ENCODE measurements at places on chromosomes 1 and 21.

GRCh38 chr1:194903524-194903923 is 1704.7 kb downstream of the KCNT2 start:
- no peak for DNase-seq

GRCh38 chr1:232872738-232873137 is 67.5 kb downstream of the MAP10 start:
- DNase-seq: no peak

DNA sequence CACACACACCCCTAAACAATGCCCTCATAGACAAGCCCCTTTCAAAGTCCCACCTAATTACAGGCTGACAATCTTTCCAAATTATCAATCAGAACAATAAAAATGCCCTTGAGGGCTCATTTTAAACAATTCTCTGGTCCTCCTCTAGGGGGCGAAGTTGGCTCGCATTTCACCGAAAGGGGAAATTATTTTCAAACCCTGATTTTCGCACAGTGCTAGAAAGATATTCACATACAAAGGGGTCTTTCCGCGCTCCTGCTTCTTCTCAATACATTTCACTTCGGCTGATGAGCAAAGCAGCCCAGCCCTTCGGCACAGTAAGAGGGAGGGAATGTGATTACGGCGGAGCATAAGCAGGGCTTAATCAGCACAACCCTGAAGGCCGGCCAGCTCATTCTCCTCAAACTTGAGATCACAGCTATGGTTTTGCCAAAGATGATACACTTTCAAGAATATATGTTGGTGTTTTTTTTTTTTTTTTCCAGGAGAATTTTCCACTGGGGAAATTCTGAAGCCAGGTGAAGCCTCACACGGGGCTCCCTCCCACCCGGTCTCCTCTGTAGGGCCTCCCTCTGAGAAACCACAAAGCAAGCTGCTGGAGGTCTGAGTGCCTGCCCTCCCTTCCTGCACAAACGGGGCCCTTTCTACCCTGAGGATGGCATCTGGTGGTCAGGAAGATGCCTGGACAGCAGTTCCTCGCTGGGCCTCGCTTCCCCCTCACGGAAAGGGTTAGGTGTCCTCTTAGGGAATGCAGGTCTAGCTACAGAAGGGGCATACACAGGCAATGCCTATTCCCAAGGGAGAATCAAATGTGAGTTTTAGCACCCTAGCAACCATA is 66.9 kb downstream of the GNG12 start:
- peak; percentile 43 for DNase-seq

DNA sequence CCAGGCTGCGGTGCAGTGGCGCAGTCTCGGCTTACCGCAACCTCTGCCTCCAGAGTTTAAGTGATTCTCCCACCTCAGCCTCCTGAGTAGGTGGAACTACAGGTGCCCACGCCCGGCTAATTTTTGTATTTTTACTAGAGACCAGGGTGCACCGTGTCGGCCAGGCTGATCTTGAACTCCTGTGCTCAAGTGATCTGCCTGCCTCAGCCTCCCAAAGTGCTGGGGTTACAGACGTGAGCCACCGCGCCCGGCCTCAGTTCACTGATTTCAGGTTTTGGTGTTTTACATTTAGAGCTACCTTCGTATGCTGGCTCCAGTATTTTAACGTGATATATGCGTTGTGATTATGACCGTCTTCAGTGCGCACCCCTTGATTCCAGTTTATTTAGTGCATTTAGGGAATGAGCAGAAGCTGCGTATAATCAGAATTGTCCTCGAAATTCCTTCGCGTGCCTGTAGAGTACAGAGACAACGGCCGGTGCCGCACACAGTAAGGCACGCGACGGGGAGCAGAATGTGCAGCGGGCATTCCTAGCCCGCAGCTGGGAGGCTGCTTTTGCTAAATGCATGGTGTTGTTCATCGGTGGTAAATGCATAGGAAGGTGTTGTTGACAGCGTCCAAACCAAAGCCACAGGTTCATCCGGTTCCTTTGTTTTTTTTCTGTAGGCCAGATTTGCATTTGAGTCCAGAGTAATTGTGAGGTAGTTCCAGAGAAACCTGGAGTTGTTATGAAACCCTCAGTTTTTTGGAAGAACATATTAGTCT is 48.9 kb upstream of the DIP2A start:
- peak; percentile 19 for DNase-seq

- no peak for DNase-seq
Measured at GRCh38 chr1:214604523-214604922, 1.5 kb downstream of the CENPF start.

DNA sequence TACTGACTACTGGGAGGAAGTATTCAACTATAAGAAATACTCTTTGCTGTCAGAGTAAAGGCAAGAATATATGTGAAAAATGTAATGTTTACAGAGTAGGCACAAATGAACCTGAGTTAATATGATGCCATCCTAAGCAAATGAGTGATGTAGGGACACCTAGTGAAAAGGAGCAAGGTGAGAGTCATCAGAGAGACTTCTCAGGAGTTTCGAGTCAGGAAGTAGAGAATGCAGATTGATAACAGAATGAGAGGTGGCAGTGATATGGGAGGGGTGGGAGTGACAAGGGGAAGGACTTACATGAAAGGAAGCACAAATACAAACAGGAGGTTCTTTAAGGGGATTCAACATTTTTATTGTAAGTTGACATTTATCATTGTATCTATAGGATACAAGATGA is 10.2 kb downstream of the PRCC start:
- no peak for DNase-seq

DNA sequence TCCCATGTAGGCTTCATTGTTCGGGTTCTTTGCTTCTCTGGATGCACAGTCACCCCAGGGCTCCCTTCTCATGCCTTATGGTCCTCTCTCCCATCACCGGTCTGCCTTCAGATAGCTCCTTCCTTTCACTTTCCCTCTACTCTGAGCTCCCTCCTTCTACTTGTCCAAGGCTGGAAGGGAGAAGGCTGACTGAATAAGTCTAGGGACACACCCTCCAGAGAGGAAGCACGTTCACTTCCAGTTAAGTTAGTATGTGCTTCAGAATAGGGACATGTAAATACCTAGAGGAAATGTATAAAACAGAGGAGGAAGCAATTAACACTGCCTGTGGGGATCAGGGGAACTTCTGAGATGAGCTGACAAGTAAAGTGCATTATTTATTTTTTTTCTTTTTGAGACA is 23.5 kb downstream of the CXADR start:
- DNase-seq: no peak

DNA sequence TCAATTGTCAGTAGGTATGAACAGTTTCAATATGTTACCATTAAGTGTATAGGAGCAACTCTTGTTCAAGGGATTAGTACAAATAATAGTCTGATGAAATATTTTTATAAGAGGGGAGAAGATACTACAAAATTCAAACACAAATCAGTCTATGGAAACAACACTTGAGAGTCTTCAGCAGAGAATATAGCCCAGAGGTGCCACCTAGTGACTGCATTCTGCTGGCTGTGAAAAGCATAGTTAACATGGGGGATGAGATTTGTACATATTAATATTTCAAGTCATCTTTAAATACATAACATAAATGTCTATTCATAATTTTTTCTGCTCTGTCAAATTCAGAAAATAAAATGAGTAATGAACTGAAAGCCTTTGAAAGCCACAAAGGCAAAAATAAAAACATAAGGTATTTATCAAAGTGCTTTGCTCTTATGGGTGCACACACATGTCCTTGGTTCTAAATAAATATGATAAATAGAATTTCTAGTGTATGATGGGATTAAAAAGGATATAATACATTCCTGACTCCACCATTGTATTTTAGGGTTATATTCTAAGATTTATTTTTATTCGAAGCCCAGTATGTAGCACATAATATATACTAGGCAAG is 440.9 kb upstream of the ZRANB2 start:
- peak; percentile 33 for DNase-seq

DNA sequence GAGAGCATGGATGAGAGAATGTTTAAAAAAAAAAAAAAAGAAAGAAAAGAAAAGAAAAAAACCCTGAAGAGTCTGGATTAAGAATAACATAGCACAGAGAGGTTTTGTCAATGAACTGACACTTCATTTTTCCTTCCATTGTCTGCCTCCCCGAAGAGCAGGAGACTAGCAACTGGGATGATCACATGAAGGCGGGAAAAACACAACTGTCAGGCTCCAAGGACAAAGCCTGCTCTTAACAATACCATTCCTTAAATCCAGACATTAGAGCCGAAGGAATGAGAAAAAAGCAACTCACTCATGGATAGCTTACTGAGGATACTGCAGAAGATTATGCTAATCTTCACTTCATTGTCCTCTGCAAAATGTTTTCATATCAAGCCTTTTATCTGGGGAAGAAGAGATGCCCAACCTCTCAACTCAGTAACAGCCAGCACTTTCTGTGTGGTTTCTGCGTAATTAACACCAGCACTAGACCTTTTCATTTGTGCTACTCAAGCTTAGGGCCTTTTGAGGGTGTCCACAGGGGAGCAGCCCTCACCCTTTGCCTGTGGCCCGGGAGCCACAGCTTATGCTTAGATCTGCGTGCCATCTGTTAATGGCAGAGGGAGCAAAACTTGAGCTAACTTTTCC is 182.3 kb downstream of the BARHL2 start:
- no peak for DNase-seq

GRCh38 chr1:193590102-193590501 is 403.7 kb upstream of the B3GALT2 start:
- DNase-seq: no peak

DNA sequence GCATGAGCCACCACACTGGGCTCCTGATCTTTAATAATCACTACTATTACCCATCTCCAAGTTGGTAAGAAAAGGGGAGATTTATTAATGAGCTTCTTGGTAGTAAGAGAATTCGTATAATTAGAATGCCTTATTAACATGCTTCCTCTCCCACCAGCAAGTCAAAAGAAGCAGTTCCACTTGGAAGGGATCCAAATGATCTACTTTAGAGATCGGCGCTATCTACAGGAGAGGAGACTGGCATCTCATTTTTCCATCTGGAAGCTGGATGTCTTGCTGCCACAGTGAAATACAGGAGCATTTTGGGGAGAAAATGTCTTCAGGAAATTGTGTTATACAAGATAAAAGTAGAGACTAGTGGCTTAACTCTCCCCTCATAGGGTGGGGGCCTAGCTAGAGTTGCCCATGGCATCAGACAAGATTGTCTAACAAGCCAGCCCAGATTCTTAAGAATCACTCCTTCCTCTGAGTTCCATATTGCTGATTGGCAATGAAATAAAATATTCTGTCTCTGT is 33.6 kb upstream of the CAMSAP2 start:
- no peak for DNase-seq

DNA sequence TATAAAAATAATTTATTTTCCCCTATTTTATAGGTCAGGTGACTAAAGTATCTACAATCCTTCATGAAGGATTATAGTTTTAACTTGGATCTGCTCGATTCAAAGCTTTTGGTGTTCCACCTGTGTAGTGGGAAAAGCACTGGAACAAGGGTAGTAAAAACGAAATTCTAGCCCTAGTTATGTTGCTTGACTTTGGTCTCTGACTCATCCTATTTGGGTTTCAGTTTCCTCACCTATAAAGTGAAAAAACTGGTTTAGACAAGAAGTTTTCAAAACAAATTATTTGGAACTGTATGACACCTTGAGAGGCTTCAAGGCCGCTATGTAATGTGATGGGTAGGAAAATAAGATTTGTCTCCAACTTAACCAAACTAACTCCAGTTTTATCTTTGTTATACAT is 505.2 kb upstream of the ZRANB2 start:
- DNase-seq: no peak

DNA sequence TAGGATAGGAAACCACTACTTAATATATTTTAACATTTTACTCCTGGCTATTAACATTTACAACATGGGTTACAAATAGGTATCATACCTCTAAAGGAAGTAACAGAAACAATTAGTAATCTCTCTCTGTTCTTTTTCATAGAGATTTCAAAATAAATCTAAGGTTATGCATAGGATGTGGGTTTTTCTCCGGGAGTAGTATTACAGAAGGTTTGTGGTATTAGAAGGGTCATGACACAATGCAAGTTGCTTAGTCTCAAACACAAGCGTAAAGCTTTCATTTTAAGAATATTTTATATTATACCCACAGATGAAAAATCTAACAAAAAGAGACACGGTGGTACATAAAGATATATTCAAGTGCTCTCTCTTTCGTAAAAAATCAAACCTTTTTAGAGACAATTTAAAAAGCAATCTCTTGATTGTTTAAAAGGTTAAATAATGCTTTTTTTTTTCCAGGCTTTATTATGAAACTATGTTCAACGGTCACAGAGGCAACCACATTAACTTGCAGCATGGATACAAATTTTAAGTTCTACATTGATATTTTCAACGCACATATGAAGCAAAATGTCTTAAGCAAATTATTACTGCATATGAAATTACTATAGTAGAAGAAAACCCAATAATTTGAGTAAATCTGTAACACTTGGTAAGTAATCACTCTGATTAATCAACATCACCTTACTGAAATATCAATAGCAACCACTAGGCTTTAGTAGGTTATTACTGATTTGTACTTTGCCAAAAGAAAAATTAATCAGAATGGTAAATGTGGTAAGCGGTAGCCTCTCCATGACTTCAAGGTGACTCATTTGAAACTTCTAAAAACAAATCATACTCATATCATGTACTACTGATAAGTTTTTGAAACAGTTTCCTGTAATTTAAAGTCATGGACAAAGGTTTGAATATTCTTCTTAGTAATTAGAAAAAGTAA is 97.4 kb upstream of the GFI1 start:
- no peak for DNase-seq

DNA sequence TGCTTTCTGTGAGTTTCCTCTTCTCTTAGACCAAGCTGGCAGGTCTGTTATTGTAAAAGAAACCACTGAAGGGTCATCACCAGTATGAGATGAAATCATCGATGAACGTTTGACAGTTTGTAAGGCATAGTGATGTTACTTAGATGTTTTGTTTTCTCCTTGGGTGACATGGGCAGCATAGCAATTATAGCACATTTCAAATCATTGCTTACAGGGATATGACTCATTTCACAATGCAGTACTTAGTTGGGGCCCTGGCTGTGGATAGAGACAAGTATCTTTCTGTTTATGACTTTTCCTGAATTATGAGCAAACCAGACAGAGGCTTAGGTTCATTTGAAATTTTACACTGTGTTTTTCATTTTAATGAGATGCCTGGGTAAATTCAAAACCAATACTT is 313.0 kb downstream of the RWDD3 start:
- DNase-seq: no peak

DNA sequence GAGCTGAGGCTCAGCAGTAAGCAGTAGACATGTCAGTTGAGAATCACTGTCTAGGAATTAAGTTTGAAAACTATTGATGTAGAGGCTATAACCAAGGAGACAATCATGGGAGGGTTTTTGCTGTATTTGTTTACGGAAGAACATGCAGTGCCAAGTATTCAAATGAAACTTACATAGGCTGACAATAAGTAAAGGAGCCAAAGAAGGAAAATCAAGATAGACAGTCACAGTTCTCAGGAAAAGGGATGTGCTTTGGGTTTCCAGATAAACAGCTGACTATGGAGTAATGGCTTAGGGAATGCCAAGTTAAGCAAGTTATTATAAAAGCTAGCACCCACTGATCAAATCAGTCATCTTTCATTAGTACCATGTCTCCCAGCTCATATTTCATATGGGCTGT is 21.5 kb downstream of the GNG12 start:
- DNase-seq: no peak

Measured in left ventricle myocardium superior (tissue), 1 donor.